Cardiac muscle cell (in vitro differentiated cells and primary cell): ENCODE measurements at places on chromosomes 3 and 15. TPM values are rescaled to one million over a fixed set of nuclear protein-coding genes. Genes with fewer than 3 reads are reported as not detected.

MINAR1 gene
- total RNA-seq: 3.3 and 3.8 TPM in 2 replicates

CAPN3 gene
- 37.9 and 88.3 TPM in 2 replicates for total RNA-seq

CAMP gene
- not detected in 2 replicates for total RNA-seq

DNA sequence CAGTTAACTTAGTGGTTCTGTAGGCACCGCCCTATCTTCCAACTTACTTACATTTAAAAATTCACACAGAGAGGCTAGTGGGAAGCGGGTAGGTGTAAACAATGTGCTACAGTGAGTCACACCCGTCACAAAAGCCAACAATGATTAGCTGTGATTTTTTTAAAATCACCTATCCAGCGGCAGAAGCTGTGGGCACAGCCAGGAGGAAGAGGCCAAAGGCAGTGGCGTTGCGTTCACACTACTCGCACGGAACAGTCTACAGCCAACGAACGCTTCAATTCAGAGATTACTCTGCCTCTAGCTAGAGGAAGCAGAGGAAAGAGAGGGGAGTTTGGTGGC, 2.5 kb upstream of the NLGN1 start:
- DNase-seq: no peak

GRCh38 chr3:22045882-22046281, 294.9 kb upstream of the ZNF385D start:
- DNase-seq: no peak

- DNase-seq: no peak
Measured at GRCh38 chr3:142608631-142609030, 12.4 kb downstream of the PLS1 start.

GRCh38 chr3:102169915-102170479, 264.8 kb upstream of the ZPLD1 start:
- no peak for DNase-seq

- DNase-seq: no peak
Measured at GRCh38 chr3:27637346-27637995, 84.7 kb downstream of the EOMES start.

- no peak for DNase-seq
Measured at GRCh38 chr3:34073111-34073510, 274.7 kb downstream of the PDCD6IP start.

DNA sequence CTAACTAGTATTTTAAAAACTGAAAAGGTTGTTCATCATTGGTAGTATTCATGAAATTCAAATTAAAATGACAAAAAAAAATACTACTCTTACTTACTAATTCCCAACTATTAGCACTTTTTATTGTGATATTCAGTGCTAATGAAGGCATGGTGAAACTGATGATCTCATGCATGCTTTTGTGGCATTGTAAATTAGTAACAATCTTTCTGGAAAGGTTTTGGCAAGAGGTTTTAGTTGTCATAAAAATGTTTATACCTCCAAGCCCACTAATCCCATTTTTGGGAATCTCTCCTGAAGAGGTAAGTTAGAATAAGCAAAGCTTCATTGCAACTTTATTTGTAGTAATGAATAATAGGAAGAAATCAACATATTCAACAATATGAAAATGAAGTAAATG, 53.0 kb downstream of the LYSMD4 start:
- no peak for DNase-seq

- peak; percentile 50 for DNase-seq
Measured at GRCh38 chr3:52986049-52986448, 59.8 kb downstream of the SFMBT1 start.

GRCh38 chr3:194364314-194364651, 5.3 kb downstream of the LRRC15 start:
- DNase-seq: no peak

- DNase-seq: peak; percentile 10
Measured at GRCh38 chr3:187612656-187613055, 57.5 kb downstream of the SST start.

- DNase-seq: no peak
Measured at GRCh38 chr3:114566162-114566755, 272.4 kb downstream of the TIGIT start.
